ENCODE measurements at places on chromosomes 6 and 20. TPM values are rescaled to one million over a fixed set of nuclear protein-coding genes. Genes with fewer than 3 reads are reported as not detected.

- DNase-seq: no peak
- no peak overlapping the region for H3K27ac ChIP-seq
- no peak overlapping the region for H3K4me3 ChIP-seq
- H3K27me3 ChIP-seq: no peaks in the 10 kb centered on the region
Measured at GRCh38 chr6:63261820-63262219, 50.6 kb downstream of the FKBP1C start.

GRCh38 chr20:56624786-56625681 lies 4.1 kb upstream of the TFAP2C start:
- H3K27ac ChIP-seq: no peak overlapping the region
- no peak for DNase-seq
- peaks cover 2% of the 10 kb centered on the region for H3K27me3 ChIP-seq

The PRDM13 gene
- total RNA-seq: not detected

DNA sequence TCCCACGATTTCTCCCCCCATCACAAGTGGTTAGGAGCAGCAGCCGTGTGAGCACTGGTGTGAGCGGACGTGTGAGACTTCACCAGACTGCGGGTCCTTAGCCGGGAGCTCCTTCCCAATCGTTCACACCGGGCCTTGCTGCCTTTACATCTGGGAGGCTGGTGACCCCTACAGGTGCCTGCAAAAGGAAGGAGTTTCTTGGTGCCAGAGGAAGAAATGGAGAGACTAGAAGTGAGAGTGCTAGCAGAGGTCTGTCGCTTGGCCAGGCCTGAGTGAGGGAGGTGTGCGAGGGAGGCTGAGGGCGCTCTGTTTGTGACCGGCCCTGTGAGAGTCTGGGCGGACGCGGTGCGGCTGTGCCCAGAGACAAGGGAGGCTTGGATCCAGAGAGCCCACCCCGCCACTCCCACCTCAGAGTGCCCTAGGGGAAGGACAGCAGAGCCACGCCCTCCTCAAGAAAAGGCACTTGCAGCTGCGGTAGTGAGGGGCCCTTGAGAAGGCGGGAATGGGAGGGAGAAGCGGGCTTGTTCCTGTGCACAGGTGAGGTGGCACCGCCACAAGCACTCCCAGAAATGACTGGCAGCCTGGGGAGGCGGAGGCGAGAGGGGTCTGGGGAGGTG lies 10.0 kb upstream of the ARMC2 start:
- no peak overlapping the region for H3K4me3 ChIP-seq
- no peak for DNase-seq
- H3K27me3 ChIP-seq: no peaks in the 10 kb centered on the region
- peaks cover 3% of the 10 kb centered on the region for H3K4me1 ChIP-seq
- H3K27ac ChIP-seq: no peak overlapping the region
- no peaks in the 10 kb centered on the region for H3K36me3 ChIP-seq

The CYP39A1 gene
- not detected for total RNA-seq

Data from CD4-positive, CD25-positive, alpha-beta regulatory T cell (primary cell).